ENCODE measurements at places on chromosomes 3 and 15.
A peak's percentile ranks its signal among the peaks of the same experiment; 100 is the strongest.

DNA sequence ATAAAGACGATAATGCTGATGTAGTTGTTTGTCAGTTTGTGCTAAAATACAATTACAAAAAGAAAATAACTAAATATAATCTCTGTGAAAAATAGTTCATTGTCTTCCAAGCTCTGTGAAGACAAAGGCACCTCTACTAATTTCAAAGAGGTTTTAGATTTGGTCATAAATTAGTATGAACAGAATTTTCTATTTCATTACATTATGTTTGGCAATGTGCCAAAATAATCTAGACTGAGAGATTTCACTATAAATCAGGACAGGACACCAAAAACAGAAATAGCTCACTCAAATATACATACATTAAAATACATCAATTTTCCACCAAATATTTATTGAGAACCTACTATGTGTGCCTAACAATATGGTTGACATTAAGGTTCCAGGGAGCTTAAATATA, 264.9 kb upstream of the CCDC54 start:
- no peak for DNase-seq

DNA sequence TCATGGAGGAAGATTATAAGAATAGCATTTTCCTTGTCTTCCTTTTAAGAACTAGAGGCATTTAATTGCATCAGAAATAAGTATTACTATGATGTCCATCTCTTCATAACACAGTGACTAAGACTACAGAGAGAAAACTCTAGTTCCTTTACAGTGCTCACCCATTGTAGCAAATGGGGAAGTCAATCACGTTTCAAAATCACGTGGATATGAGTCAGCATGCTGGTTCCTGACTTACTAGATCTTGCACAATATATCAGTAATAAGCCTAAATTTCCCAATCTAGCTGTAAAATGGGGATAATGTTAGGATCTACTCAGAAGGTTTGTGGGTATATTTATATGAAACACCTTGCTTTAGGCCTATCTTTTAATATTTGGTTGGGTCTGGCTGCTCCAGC, 254.8 kb upstream of the EOMES start:
- no peak for DNase-seq

DNA sequence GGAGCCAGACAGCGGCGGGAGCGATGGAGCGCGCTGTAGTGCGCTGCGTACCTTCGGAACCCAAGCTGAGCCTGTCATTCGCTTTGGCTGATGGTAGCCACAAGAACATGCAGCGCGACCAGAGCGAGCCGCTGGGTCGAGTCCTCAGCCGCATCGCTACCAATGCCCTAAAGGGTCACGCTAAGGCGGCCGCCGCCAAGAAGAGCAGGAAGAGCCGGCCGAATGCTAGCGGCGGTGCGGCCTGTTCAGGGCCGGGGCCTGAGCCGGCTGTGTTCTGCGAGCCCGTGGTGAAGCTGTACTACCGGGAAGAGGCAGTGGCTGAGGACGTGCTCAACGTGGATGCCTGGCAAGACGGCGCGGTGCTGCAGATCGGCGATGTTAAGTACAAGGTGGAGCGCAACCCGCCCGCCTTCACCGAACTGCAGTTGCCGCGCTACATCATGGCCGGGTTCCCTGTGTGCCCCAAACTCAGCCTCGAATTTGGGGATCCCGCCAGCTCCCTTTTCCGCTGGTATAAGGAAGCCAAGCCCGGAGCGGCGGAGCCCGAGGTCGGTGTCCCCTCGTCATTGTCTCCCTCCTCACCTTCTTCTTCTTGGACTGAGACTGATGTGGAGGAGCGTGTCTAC, 498 bp downstream of the PDE12 start:
- DNase-seq, result peak; percentile 35

GRCh38 chr15:72192416-72192815, 5.2 kb downstream of the GRAMD2A start:
- DNase-seq, result no peak

DNA sequence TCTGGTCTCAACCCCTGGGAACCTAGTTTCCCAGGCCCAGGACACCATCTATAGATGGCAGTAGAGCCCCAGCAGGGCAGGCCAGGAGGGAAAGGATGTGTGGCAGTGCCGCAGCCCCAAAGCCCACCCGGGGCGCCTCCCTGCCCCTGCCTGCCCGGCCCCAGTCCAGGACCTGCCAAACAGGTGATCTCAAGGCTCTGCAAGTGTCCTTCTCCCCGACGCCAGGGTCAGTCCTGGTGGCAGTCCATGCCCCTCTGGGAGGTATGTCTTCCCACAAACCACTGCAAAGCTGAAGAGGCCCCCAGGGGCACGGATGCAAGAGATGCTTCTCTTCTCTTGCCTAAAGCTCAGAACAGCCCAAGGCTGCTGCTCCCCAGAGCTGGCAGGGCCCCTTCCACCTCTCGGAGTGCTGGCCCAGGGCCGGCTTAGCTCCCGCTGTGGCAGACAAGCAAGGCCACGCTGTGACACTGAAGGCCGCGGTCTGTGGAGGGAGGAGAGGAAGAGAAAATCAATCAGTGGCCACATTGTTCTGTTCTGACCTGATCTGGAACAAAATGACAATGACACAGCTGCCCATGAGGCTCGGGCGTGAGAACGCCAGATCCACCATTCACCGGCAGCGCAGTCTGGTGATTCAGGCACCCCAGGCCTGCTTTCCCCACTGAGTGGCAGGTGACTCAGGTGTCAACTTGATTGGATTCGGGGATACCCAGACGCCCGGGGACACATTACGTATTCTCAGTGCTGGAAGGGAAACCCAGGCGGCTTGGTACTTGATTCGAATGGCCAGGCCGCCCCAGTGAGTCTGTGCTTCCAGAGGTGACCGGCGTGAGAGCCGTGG, 34.0 kb downstream of the KLHL25 start:
- peak; percentile 14 for DNase-seq

DNA sequence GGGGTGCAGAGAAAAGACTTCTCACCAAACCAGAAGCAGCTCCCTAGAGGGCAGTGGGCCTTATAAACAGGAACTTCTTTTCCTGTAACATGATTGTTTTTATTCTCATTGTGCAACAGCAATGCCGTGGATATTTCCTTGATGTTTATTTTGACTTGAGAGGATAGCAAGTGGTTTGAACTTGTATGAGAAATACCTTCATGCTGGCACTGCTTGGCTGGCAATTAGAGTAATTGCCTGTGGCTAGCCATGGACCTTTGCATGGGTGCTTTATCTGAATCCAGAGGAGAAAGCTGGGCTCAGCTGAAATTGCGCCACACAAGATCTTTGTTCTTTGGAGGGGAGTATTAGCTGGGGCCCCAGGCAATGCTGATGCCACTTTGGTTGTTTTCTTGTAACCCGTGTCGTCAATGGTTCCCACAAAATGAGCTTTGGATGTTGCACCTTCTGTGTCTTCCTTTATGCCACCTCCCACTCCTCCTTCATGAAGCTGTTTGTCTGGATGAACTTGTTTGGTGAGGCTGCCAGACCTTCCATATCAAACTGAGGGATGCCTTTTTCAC, 37.9 kb downstream of the CMTM8 start:
- no peak for DNase-seq

DNA sequence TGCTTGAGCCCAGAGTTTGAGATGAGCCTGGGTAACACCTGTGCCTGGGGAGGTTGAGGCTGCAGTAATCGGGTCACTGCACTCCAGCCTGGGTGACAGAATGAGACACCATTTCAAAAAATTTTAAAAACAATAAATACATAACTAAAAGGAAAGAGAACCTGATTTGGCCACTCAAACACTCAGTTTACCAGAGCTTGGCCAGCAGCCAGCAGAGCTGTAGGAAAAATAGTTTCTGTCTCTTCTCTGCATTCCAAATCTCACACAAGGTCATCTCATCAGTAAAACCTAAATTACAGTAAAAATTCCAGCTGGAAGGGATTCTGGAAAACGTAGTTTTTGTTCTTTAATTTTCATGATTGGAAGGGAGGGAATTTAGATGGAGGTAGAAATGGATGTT, 7.8 kb upstream of the PPM1L start:
- peak; percentile 20 for DNase-seq

Data from right hindlimb (tissue), 1 donor.